ENCODE measurements at places on chromosomes 5 and 9.

DNA sequence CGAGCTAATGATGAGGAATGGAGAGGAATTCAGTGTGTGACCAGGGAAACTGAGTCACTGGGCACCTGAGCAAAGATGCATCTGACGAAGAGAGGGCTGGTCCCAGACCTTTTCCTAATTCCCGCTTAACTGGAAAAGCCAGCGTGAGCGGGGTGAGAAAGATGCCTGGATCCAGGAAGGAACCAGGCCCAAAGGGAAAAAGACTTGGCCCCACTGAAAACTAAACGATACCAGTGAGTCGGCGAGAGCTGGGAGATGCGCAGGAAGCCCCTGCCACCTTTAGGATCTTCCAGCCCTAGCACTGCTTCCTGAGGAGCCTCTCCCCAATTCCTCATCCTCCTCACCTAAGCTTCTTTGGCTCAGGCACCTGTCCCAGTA lies 499 bp upstream of the FCHSD1 start:
- DNase-seq, result no peak

DNA sequence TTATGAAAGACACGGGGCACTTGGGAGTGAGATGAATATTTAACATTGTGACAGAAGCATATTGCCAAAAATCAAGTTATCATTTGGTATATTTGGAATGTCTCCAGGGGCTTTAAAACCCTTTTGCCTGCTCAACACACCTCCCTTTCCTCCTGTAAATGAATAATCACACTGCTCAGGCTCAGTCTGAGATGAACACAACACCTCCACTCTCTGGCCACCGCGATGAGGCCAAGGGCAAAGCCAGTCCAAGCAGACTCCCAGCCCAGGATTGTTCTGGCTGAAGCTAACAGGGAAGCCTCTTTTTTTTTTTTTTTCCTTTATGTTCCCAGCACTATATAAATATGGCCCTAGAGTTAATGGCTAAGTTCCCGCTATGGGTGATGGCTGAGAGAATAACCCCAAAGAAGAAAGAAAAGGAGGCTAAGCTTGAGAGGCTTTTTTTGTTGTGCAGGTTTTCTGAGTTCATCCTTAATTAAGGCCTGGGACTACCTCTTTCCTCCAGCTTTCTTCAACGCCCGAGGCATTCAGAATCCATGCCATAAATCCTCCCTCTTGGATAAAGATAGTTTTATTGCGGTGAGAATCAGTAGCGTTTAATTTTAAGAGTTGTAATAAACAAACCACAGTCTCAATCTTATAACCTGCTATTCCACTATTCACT lies 10.5 kb upstream of the ERAP1 start:
- no peak for DNase-seq

DNA sequence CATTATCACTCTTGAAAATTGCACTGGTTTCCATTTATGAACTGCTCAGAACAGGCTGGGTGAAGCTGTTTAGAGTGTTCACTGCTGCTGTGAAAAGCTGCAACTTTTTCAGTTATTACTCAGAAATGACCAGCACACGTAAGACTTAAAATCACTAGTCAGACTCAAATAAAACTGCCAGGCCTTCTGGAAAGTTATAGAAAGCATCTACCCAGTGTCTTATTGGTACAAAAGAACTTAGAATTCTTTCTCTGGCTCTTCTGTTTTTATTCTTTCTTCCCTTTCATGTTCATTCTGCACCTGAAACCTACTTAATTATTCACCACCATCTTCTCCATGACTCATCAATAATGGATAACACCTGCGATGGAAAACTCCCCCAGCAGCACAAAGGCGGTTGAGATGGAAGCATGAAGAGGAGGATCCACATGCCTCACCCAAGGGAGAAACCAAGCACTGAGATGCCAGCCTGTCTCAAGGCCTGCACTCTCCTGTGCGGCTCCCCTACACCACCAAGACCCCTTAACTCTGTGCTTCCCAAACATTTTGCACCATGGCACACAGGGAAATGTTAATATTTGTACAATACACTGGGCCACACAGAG lies 171.9 kb downstream of the ENTREP1 start:
- no peak for DNase-seq

GRCh38 chr5:218457-219291 lies 554 bp downstream of the SDHA start:
- DNase-seq, result peak; percentile 71

DNA sequence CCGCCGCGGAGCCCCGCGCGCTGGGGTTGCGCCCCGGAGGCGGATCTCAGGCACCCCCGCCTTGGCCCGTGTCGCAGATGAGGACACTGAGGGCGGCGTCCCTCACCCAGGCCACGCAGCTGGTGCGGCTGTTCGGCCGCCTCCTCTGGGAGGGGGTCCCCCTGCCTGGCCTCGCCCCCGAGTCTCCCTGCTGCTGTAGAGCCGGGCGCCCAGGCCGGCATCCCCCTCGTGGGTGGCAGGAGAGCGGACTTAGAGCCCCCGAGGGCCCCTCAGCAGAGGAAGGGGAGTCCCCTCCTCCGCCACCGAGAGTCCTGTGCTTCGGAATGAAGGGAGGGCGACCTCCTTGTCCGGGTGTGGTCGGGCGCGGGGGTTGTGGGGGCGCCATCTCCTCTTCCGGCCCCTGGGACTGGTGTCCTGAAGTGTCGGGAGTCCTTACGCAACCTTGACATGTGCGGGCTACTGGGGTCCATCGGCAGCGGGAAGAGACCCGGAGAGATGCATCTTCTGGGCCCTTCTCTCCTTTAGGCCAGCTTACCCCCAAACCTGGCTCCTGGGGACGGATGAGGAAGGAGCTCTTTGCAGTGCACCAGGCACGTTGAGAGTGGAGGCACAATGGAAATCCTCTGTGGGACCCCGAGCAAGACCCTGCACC lies 11.7 kb upstream of the EXOSC2 start:
- DNase-seq, result peak; percentile 73

DNA sequence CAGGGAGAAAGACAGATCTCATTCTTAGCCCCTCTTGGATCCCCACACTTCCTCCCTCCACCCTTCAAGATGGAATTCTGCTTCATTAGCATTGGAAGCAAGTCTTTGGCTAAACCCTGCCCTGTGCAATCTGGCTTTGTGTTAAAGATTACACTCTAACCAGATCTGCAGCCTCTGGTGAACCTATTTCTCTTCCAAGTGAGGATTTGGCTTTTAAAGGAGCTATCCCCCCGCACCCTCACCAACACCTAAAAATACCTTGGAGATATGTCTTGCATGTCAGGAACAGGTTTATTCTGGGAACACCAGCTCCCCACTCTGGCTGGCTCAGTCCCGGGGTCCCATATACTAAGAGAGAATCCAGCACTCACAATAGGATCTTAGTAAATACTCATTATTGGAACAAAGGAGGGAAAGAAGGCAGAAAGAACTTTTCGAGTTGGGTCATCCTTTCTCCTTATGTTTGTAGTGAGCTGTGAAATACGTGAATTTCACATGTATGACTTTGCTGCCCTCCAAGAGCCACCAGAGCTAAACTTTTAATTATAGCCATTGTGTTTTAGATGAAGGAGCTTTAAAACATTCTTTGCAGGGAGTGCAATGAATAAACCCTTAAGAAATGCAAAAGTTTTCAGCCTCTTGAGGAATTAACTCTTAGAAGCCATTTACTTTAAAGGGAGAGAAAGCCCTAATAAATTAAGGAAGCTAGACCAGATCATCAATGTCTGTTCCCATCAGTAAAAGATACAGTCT lies 53.7 kb upstream of the HRH2 start:
- DNase-seq, result no peak

DNA sequence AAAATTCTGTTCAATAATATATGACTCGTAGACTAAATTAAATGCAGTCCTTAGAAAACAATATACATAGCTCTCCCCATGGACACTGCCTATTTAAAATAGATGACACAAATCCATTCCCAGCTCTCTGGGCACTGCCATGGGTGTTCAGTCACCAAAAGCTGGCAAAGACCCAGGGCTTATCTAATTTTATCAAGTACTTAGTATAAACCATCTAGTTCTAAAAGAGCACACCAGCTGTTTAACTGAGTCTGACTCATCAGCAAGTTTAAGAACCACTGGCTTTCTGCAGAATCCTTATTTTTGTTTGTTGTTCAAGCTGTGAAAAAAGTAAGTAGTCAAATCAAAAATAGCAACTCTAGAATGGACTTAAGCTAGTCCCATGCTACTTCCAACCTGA lies 107.6 kb downstream of the PLPP1 start:
- DNase-seq, result no peak

- DNase-seq, result peak; percentile 56
These were observed 1.4 kb downstream of the CHSY3 start for GRCh38 chr5:129905473-129906176.

- DNase-seq, result no peak
These were observed 10.2 kb downstream of the MAN1B1 start for GRCh38 chr9:137096785-137097546.

DNA sequence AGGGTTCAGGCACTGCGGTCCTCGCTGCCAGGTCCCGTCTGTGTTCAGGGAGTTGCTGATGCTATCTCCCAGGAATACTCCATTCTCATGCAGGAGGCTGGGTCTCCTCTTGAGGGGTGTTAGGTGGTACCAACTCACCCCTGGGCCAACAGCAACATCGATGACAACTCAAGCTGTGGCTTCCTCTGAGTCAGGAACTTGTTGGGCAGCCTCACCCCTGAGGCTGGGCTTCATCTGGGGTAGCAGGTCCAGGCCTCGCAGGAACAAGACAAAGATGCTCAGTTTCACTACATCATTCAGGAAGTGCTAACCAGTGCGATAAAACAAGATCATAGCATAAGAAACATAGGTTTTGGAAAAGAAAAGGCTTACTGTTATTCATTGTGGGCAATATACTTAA lies 125.9 kb downstream of the SYK start:
- no peak for DNase-seq

- no peak for DNase-seq
These were observed 79.2 kb upstream of the HSPA9 start for GRCh38 chr5:138654281-138654867.

DNA sequence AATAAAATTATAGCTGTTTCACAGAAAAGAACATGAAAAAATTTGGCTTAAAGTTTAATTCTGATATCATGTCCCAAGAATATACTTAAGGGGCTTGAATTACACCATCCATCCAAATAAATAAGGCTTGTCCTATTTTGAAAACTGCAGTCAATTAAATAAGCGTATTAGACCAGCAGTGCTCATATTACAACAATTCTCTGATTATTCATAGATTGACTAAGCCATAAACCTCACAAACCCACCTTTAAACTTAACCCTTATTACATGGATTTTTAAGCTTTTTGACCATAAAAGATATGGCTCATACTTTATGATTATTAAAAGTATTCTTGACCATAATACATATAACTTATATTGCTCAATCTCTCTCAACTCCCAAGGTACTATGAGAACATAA lies 127.9 kb downstream of the ELAVL2 start:
- DNase-seq, result no peak

- no peak for DNase-seq
These were observed 19.8 kb upstream of the MYORG start for GRCh38 chr9:34396276-34397214.
